Right renal cortex interstitium (tissue), 3 donors: ENCODE measurements at places on chromosomes 1 and 21. TPM values are rescaled to one million over a fixed set of nuclear protein-coding genes. Genes with fewer than 3 reads are reported as not detected.

GRCh38 chr1:10945991-10946509 lies 66.4 kb upstream of the TARDBP start:
- DNase-seq = no peak

DNA sequence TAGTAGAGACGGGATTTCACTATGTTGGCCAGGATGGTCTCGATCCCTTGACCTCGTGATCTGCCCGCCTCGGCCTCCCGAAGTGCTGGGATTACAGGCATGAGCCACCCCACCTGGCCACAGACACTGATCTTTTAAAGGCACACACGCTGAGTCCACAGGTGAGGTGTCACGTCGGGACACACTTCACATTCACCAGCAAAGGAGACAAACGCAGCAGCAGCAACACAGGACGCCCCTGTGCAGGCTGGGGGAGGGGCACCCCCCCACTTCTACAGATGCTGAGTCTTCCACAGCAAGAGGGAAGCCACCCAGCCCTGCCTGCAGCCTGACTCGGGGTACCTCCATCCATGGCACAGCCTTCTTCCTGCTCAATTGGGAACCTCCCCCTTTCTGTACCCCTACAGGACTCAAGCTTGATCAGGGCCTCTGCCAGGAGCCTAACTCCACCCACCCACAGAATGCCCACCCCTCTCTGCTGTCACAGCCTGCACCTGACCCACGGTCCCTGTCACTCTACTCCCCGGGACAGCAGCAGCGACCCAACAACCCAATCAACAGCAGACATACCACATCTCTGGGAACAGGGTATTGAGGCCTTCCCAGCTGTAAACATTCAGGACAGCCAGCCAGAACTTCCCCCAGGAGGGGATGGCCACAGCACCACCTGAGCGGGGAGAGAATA lies 9.5 kb downstream of the LSS start:
- DNase-seq = no peak

DNA sequence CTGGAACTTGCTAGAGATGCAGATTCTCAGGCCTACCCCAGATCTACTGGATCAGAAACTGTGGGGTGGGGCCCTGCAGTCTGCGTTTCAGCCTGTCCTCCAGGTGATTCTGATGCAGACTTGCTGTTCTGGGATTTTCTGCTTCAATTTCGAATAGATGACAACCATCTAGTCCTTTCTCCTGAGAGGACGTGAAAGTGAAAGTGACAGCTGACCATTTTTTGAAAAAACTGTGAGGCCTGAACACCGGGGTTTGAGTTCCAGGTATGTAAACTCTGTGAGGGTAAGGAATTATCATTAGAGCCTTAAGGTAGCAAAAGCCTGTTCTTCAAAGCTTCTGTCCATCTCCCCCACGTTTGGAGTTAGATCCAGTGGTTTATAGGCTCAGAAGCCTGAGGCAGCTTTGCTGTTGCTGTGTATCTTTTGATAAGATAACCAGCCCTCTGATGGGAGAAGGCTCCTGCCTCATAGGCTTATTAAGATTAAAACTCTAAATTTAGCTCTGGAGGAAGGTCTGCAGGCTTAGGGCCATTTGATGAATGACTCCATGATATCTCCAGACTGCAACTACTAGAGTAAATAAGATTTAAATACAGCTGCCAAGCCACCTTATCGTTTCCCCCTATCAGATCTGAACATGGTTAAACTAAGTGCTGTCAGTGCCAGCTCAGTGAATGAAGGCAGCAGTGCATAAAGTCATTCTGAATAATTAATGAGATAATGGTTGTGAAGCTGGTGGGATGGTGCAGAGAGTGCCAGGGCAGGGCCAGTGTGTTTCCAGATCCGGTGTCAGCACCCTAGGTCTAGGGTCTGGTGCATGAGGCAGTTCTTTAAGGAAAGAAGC lies 335.2 kb downstream of the HHAT start:
- no peak for DNase-seq

GRCh38 chr1:221998186-221998612 lies 256.3 kb upstream of the DUSP10 start:
- no peak for DNase-seq

- DNase-seq = no peak
These were observed 44.5 kb downstream of the RRAGC start for GRCh38 chr1:38814984-38815464.

DNA sequence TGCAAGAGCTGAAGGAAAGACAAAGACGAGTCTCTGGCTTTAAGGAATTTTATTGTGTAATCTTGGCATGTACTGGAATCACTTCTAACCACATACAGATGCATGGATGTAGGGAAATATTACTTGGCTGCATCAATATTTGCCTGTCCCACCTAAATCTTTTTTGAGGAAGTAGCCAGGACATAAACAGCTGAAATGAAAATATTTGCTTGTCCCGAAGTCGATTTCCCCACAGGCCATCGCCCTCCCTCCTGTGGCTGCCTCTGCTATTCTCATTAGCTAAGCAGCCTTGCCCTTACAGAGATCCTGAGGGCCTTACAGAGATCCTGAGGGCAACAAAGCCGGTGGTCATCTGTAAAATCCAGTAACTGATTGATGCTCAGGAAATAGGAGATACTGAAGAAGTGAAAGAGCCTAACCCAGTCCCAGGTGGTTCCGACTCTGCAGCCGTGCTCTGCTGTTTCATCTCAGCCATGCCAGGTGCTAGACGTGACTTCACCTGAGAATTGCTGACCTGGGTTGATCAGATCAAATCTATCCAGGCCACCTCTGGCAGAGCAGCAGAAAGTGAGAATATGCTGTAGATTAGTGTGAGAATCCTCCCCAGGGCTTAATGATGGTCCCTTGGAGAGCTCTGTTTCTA lies 25.5 kb downstream of the MAN1C1 start:
- no peak for DNase-seq

DNA sequence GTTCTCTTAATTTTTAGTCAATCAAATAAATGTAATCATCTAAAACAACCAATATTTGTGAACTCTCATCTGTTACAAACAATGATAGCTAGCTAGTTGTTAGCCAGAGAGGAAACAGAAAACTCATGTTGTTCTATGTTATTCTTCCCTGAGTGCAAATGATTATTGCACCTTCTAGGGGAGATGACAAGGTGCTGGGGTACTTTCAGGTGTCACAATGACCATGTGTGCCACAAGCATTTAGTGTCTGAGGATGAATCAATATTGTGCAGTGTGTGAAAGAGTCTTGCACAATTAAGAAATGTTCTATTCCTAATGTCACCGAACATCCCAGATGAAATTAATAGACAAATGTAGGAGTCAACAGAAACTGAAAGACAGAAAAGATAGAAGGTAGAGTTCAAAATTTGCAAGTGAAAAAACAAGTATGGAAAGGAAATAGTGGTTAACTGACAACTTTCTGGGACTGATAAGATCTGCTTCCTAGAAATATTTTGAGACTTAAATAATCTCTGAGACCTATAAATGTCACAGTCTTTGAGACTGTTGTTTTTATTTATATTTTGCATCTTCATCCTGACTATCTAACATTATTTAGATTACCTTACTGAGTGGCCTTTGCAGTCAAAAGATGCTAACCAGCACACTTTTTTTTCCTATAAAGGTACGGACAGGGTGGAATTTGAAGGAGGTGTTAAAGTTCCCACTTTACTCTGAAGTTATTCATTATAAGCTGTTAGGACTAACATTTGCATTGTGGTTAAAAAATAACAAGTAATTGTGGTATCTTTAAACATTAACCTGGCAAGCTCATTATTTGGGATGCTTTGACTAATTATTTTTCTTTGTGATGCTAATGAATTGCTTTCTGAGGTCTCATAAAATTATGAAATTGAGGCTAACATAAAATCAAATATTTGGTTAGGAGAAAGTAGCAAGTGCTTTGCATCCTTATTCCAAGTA lies 21.6 kb upstream of the DPYD start:
- DNase-seq = no peak

- DNase-seq = no peak
These were observed 543.3 kb downstream of the MATN1 start for GRCh38 chr1:30179942-30180543.

DNA sequence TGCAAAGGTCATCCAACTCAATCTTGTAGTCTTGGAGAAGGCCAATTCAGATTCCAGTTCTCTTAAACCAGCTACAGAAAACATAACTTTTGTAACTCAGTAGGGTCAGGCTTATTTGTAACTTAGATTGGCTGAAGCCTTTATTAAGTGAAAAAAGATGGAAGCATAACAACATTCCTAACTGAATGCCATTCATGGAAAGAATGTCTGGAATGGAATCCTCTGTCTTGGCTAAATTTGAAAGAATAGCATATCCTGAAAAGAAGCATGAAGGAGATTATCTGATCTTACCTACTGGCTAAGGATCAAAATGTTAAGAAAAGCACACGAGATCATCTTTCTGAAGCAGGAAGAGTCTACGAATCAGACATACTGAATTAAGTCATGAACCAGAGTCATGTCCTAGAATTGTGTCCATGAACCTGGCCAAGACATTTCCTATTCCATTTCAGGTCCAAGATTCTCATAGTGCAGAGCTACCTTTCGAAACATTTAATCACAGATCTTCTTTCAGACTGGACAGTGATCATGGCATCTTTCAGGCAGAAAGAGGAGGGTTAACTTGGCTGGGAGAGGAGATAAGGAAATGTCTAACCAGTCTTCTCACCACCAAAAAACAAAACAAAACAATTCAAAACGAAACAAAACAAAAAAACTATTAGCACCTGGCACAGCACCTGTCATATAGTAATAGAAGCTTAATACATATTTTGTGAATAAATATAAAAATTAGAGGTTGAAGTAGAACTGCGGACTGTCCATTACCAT lies 75.6 kb downstream of the XCL2 start:
- no peak for DNase-seq

GRCh38 chr1:48644905-48645605 lies 131.6 kb downstream of the BEND5 start:
- DNase-seq = no peak

GRCh38 chr1:11273595-11274234 lies 717 bp downstream of the UBIAD1 start:
- DNase-seq = no peak

DNA sequence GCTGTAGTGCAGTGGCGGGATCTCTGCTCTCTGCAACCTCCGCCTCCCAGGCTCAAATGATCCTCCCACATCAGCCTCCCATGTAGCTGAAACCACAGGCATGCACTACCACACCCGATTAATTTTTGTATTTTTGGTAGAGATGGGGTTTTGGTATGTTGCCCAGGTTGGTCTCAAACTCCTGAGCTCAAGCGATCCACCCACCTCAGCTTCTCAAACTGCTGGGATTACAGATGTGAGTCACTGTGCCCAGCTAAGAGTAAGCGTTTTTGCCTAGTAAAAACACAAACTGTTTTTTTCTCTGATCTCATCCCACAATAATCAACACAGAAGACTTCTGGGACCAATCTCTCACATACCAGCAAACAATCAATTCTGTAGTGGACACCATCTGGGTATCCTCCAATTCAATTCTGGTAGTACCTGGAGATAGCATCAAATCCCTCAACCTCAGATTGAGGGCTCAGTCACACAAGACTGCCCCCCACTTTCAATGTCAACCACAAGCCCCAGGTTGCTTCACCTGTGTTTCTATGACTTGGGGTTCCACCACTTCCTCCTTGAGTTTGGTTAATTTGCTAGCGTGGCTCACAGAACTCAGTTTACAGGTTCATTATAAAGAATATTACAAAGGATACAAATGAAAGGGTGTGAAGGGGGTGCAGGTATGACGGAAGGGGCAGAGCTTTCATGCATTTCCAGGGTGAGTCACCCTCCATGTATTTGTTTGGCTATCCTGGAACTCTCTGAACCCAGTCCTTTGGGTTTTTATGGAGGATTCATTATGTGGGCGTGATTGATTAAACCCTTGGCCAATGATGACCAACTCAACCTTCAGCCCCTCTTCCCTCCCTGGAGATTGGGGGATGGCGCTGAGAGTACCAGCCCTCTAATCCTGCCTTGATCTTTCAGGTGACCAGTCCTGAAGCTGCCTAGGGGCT lies 40.0 kb upstream of the RHOU start:
- no peak for DNase-seq

GRCh38 chr1:115719285-115719684 lies 49.2 kb downstream of the CASQ2 start:
- no peak for DNase-seq

DNA sequence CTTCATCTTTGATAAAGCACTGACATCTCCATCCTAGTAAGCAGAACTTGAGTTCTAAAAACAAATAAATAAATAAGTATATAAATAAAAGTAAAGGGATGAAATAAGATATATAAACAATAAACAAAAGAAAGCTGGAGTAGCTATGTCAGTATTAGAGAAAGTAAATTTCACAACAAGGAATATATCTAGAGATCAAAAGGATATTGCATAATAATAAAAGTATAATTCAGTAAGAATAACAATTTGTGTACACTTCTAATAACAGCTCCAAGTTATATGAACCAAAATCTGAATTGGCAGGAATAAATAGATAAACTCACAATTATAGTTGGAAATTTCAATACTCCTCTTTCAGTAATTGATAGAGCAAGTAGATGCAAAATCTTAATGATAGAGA lies 9.8 kb upstream of the CENPF start:
- no peak for DNase-seq

DNA sequence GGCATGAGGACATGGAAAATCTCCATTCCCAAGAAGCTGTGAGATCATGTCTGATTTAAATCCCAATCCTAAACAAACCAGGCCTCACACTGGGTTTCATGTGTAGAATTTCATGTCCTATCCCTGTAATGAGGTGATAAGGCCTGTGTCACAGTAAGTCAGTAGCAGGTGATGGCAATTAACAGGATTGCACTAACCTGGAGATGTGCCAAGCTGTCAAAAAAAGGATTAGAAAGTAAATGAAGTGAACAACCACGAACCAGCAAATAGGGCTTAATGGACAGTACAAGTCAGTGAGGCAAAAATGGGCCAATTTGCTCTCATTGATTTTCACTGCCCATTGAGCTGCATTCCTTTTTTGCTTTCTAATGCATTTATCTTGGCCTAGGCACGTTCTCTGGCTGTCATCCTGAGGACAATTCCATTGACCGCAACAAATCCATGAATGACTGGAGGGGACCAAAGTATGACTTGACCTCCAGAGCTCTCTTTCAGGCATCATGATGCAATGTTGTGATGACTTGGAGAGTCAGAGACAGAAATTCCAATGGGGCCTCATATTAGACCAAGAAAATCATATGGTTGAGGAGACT lies 673.6 kb upstream of the ADGRL2 start:
- no peak for DNase-seq

DNA sequence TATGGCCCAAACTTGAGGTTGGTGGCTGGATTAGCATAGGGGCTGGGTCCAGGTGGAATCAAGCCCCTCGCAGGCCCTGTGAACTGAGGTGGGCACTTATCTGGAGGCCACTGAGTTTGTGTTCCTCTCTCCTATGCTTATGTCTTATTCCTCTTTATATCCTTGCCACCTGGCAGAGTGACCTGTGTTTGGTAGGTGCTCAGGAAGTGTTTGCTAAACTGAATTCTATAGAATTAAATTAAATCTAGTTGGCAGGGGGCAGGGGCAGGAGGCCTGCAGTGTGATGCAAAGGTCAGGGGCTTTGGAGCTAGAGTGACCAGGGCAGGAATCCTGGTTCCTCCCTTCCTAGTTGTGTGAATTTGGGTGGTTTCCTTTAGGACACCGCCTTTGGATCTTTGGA lies 1.1 kb upstream of the TMEM9 start:
- DNase-seq = no peak

SPEN gene
- 50.5 TPM for polyA plus RNA-seq

PM20D1 gene
- 3.3 TPM for polyA plus RNA-seq

AMY2A gene
- 0.21 TPM for polyA plus RNA-seq

FCER1A gene
- 1.3 TPM for polyA plus RNA-seq

KAZN gene
- 31.1 TPM for polyA plus RNA-seq

CHODL gene
- polyA plus RNA-seq = 62.5 TPM

PRELP gene
- 2.4 TPM for polyA plus RNA-seq
